ENCODE measurements at places on chromosomes 7 and 10. TPM values are rescaled to one million over a fixed set of nuclear protein-coding genes. Genes with fewer than 3 reads are reported as not detected.
A peak's percentile ranks its signal among the peaks of the same experiment; 100 is the strongest.

Gene SPDYE9
- total RNA-seq: not detected

Gene CCL24
- total RNA-seq: 0.47 TPM

Gene ZCCHC24
- 49.0 TPM for total RNA-seq

Gene CYP26C1
- not detected for total RNA-seq

- DNase-seq: no peak
Observed at GRCh38 chr10:121440461-121440860, 157.8 kb downstream of the FGFR2 start.

GRCh38 chr7:143979998-143980397, 20.1 kb upstream of the OR6B1 start:
- DNase-seq: no peak

DNA sequence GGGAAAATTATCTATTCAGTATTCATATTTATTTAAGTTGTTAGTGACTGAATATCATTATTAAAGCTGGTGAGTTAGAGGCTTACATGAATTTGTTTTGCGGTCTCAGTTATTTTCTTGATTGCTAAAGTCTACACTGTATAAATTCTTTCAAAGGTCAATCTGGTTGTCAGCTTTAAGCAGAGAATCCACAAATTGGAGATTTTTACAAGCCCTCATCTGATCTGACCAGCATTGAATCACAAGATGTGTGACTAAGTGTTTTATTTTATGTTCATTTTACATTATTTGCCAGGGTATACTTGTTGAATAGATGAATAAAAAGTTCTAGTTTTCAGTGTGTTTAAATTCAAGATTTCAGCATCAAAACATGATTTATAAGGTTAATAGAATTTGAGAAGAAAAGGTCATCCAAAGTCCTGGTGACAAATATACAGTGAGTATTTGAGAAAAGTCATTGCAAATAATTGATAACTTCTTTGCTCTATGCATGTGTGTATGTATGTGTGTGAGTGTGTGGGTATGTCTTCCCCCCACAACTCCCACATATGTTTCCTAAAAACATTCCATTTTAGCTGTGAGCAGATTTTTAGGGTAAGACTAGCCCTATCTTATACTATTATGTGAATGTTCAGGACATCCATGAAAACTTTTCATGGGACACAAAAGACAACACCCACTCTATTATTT, 4.4 kb downstream of the SEMA3A start:
- DNase-seq: no peak

GRCh38 chr7:152914014-152914844, 154.7 kb downstream of the ACTR3B start:
- DNase-seq: no peak

DNA sequence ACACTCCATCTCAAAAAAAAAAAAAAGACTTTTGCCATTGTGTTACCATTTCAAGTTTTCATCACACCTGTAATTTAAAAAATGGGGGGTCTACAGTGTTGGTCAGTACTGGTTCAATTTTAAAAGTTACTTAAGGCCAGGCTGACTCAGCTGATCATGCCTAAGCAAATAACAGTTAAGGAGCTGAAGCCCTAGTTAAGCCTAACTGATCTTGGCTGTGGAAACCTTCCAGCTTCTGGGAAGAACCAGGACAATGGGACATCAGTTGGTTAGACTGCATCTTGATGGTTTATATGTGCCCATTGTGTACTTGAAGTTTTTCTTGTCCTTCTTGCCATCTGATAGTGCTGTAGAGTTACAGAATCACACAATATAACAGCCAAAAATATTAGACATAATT, 26.7 kb downstream of the VCL start:
- no peak for DNase-seq

- peak; percentile 59 for DNase-seq
Observed at GRCh38 chr10:48634198-48634983, 29.5 kb upstream of the ARHGAP22 start.

- DNase-seq: no peak
Observed at GRCh38 chr10:71650397-71650796, 69.2 kb downstream of the C10orf105 start.

- DNase-seq: no peak
Observed at GRCh38 chr10:92493362-92493761, 80.5 kb downstream of the IDE start.

- DNase-seq: no peak
Observed at GRCh38 chr7:81330108-81330507, 411.3 kb upstream of the SEMA3C start.

- DNase-seq: peak; percentile 68
Observed at GRCh38 chr10:110006358-110007160, 1.2 kb upstream of the ADD3 start.

DNA sequence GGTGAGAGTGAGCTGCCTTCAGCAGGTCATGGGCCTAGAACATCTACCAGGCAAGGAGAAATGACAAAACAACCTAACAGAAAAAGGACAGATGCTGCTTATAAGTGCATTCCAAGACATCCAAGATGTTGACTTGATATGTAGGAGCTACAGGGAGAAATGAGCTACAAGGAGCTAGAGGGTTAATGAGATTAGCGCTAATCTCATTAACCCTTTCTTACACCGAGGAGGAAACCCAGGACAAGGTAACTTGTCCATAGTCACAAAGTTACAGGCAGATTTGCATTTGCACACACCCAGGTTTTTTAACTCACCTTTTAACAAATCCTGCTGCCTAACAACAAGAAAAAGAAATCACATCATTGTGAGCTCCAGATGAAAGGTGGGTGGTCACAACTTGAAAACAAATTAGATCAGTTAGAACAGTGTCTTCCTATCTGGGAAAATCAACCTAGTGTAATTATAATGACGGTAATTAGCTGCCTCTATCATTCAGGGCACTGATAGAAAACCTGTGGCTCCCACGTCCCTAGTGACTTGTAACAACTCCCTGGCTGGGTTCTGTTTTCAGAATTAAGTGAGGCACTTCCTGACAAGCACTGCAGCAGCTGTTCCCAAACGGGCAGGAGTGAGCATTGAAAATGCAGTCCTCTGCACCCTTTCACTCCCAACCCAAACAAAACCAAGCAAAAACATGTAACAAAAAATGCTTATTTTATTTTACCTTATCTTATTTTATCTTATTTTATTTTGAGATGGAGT, 5.7 kb downstream of the KIAA1549 start:
- DNase-seq: no peak

Data from left ventricle myocardium superior (tissue), 1 donor.